ENCODE measurements at places on chromosomes 7 and 10. TPM values are rescaled to one million over a fixed set of nuclear protein-coding genes. Genes with fewer than 3 reads are reported as not detected.

FOXP2 gene
- not detected for total RNA-seq

LRIT1 gene
- not detected for total RNA-seq

OR9A2 gene
- total RNA-seq, result not detected

RAMP3 gene
- not detected for total RNA-seq

RPEL1 gene
- 0.04 TPM for total RNA-seq

GPR26 gene
- not detected for total RNA-seq

LIPM gene
- total RNA-seq, result not detected

SMARCD3 gene
- 7.8 TPM for total RNA-seq

ASB13 gene
- 14.1 TPM for total RNA-seq

GRID2IP gene
- total RNA-seq, result 0.16 TPM

BAZ1B gene
- 28.2 TPM for total RNA-seq

MYH16 gene
- total RNA-seq, result 1.1 TPM

ZNF804B gene
- total RNA-seq, result not detected

RHOBTB1 gene
- total RNA-seq, result 1.4 TPM

HIPK2 gene
- total RNA-seq, result 12.0 TPM

PRR15 gene
- total RNA-seq, result 6.3 TPM

ITGB8 gene
- total RNA-seq, result 15.1 TPM

CBX3 gene
- 96.3 TPM for total RNA-seq

AGAP9 gene
- 0.91 TPM for total RNA-seq

SPDYE9 gene
- not detected for total RNA-seq

PRKG1 gene
- total RNA-seq, result 0.16 TPM

CTTNBP2 gene
- total RNA-seq, result not detected

PON2 gene
- total RNA-seq, result 66.5 TPM

PKD1L1 gene
- total RNA-seq, result not detected

CDH23 gene
- total RNA-seq, result 1.2 TPM

DYNC1I1 gene
- total RNA-seq, result 1.0 TPM

SPRN gene
- total RNA-seq, result not detected

MGAM2 gene
- not detected for total RNA-seq

GPRIN2 gene
- total RNA-seq, result 0.11 TPM

GJD4 gene
- not detected for total RNA-seq

TUBB8 gene
- not detected for total RNA-seq

OR6V1 gene
- total RNA-seq, result not detected

TIAL1 gene
- total RNA-seq, result 45.4 TPM

FANK1 gene
- 2.1 TPM for total RNA-seq

SLC18A2 gene
- total RNA-seq, result not detected

GARIN1A gene
- not detected for total RNA-seq

CCDC71L gene
- total RNA-seq, result 77.0 TPM

PNLIPRP3 gene
- 103 TPM for total RNA-seq

AASS gene
- 14.9 TPM for total RNA-seq

GNGT1 gene
- not detected for total RNA-seq

CYP2C18 gene
- not detected for total RNA-seq

C10orf143 gene
- not detected for total RNA-seq

NAT16 gene
- total RNA-seq, result not detected

KLF14 gene
- total RNA-seq, result not detected

TBRG4 gene
- total RNA-seq, result 93.7 TPM

ELOVL3 gene
- total RNA-seq, result 0.23 TPM

EVX1 gene
- not detected for total RNA-seq

CAMK2B gene
- 0.04 TPM for total RNA-seq

PHYH gene
- 13.0 TPM for total RNA-seq

SPOCK2 gene
- total RNA-seq, result 1.2 TPM

SPDYE6 gene
- not detected for total RNA-seq

PITX3 gene
- total RNA-seq, result 0.55 TPM

PLXNA4 gene
- under 0.01 TPM for total RNA-seq

GPR141 gene
- not detected for total RNA-seq

NFE2L3 gene
- 7.6 TPM for total RNA-seq

OR2A12 gene
- total RNA-seq, result not detected

WNT2 gene
- not detected for total RNA-seq

CALML3 gene
- 58.4 TPM for total RNA-seq
